ENCODE measurements at places on chromosomes 5 and 9.

GRCh38 chr5:53167836-53168235 lies 58.3 kb upstream of the MOCS2 start:
- DNase-seq: no peak

- no peak for DNase-seq
Measured at GRCh38 chr5:130514984-130515690, 610.9 kb downstream of the CHSY3 start.

DNA sequence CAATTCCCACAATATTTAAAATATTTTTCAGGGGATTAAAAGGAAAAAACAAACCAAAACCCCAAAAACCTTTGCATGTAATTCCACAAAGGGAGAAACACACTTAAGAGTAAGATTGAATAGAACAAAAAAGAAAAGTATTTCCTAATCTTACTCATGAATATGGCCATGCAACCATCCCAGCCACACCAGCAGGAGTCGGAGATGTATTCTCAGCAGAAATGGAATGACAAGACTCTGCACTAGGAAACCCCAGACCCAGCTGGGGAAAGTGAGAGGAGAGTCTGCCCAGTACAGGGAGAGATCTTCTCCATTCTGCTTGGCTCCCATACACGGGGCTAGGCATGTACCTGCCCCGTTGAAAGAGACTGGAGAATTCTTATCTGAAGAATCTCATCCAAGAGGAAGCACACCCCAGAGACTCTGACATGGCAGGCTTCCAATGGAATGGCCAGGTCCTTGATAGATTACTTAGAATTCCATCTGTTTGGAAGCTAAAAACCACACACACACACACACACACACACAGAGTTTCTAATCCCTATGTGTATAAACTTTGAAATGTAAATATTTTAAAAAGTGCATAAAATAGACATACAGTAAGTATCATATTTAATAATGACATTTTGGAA lies 118.8 kb downstream of the GADD45G start:
- DNase-seq: no peak

DNA sequence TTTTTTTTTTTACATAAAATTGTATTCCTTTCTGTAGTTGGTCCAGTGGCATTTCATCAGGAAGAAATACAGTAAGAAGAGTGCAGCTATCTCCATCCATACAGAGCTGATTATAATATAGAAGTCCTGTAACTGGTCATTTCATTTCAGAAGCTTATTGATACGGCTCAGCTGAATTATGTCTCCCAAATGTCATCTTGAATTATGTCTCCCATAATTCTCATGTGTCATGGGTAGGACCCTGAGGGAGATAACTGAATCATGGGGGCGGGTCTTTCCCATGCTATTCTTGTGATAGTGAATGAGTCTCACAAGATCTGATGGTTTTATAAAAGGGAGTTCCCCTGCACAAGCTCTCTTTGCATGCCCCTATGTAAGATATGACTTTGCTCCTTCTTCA lies 492.9 kb downstream of the CHSY3 start:
- DNase-seq: no peak

- no peak for DNase-seq
Measured at GRCh38 chr5:170070556-170071412, 34.9 kb upstream of the FOXI1 start.

- no peak for DNase-seq
Measured at GRCh38 chr5:176659512-176659839, 12.2 kb downstream of the TSPAN17 start.

DNA sequence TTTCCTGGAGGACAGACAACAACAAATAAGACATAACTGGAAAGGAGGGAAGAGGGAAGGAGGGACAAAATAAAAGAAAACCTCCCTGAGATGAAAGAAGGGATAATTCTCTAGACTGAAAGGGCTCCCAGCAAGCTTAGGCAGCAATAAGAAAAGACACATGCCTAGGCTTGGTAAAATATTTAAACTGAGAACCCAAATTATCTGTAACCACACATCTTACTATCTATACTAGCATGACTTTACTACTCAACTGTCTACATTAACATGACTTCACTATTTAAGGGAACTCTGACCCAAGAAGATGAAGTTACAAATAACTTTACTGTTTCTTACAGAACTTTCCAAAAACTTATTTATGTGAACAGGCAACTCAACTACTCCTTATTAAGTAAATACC lies 95.9 kb downstream of the EPB41L4A start:
- no peak for DNase-seq

All from activated naive CD4-positive, alpha-beta T cell treated with anti-CD3 and anti-CD28 coated beads for 36 hours (primary cell).